WERI-Rb-1 (cell line): ENCODE measurements at places on chromosomes 1 and 21.

DNA sequence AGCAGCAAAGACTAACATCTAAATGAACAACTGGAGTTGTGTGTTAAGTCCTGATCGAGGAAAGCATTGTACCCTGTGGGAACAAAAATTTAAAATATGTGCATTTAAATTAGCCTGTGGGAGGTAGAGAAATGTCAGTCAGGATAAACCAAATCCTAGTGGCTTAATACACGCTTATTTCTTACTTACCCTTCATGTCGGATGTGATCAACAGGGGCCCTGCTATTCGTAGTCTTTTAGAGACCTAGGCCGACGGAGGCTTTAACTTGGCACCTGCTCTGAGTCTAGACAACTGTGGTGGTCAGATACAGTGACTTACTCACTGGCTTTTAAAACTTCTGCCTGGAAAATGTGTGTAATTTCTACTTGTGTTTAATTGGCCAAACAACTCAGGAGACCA is 10.2 kb downstream of the GSTM3 start:
- no peak for DNase-seq

DNA sequence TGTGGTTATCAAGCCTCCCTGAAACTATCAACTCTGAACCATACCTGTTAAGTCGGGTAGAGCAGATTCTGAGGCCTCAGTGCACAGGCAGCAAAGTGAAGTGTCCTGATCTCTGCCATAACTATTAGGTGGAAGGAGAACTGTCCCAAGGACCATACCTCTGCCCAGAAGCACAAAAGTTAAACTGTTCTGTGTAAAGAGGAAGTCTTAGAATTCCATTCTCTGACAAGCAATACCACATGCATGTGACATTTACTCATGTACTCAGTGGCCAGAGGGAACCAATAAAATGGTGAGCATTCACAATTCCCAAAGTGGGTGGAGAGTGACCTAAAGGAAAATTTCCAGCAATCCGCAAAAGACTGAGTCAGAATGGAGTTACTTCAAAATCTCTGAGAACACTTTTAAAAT is 61.0 kb downstream of the TOR3A start:
- DNase-seq = no peak

GRCh38 chr1:85245456-85245855 is 14.0 kb downstream of the C1orf52 start:
- no peak for DNase-seq

- DNase-seq = no peak
Observed at GRCh38 chr21:31993826-31994825, 121.3 kb downstream of the HUNK start.

GRCh38 chr1:58997060-58997411 is 213.2 kb upstream of the JUN start:
- DNase-seq = no peak

DNA sequence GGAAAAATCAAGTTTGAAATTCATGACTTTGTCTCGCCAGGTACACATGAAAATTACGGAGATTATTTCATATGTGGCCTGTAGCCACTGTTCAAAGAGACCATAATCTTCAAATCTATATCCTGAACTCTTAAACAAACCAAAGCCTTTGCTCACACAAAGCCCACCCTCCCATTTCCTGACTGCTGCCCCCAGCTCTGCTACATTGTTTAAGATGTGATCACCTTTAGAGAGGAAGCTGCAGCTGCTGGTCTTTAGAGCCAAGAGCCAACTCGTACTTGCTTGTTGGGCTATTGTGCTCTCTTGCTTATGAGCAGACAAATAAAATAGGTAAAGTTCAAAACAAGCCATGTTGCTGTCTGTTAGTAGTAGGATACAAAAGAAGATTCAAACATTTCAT is 71.9 kb downstream of the DTL start:
- no peak for DNase-seq

DNA sequence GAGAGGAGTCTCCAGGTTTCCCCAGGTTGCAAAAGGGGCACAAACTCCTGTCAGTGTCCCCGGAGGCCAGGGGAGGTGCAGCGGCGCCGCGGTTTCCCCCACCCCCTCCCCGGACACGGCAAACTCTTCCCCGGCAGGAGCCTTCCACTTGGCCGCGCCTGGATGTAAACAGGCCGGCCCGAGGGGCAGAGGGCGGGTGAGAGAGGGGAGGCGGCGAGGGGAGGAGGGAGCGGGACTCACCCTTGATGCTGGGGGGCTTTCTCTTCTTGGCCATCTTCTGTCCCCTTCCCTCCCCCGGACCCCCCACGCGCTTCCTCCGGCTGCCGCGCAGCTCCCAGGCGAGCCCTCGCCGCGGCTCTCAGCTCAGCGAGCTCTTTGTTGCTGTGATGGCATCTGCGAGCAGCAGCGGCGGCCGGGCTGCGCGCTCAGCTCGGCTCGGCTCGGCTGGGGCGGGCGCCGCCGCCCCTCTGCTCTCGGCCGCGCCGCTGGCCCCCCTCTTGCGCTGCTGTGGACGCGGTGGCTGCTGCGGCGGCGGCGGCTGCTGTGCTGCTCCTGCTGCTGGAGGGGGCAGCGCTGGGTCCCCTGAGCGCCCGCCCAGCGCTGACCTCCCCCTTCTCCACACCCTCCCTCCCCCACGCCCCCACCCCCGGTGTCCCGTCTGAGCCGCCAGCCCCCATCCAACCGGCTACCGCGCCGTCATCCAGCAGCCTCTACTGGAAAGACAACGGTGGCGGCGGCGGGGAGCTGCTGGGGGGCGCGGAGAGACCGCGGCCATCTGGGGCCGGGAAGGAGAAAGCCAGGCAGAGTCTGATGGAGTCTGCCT is 4.9 kb upstream of the SLC44A5 start:
- peak; percentile 74 for DNase-seq

DNA sequence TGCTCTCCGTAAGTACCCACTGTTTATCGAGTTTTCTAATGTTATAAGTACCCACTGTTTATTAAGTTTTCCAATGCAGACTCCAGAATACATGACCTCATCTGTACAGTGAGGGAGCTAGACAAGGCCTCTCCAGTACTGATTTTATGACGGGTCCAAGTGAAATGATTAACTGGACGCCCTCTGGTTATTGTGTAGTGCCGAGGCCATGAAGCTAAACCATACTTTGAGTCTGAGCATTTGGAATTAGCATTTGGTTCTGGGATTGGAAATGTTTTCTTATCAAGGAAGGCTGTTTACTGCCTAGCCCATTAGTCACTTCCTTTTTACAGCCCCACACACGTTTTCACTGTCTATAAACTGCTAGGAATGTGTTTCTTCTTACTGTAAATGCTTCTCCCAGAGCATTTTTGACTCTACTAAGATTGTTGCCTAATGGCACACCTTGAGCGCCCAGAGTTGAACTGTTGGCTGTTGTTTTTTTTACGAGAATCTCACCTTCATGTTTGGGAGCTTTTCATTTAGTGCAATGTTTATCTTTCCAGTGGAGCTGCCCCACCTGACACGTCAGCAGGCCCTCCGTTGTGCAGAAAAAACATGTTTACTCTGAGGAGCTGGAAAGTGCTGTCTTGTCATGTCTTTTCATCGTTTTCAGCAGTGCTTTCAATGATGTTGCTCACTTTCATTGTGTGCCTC is 26.9 kb downstream of the SPATA46 start:
- no peak for DNase-seq

- peak; percentile 64 for DNase-seq
Observed at GRCh38 chr1:10338047-10338446, 60.8 kb upstream of the PGD start.

GRCh38 chr1:151990856-151991198 is 2.8 kb downstream of the S100A10 start:
- DNase-seq = no peak

GRCh38 chr21:46297338-46298271 is 11.5 kb downstream of the YBEY start:
- no peak for DNase-seq

DNA sequence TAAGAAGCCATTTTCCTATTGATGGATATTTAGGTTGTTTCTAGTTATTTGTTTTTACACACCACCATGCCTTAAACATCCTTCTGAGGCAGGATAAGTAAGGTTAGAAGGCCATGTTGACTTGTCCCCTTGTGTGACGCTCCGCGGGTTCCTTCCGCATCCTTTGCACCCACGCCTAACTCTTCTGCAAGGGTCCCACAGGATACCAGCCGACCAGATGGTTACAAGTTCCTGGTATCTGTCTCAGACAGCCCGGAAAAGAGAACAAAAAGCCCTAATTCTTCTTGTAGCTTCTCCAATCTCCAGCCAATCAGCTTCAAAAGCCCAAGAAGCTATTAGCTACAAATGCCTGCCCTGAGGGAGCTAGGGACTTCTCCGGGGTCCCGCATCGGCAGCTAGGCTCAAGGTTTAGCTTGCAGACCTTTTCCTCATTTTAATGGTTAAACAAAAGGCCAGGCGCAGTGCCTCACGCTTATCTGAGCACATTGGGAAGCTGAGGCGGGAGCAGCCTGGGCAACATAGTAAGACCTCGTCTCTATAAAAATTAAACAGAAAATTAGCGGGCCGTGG is 4.9 kb upstream of the OTUD3 start:
- DNase-seq = no peak

- no peak for DNase-seq
Observed at GRCh38 chr1:197171531-197171930, 25.1 kb upstream of the ASPM start.

DNA sequence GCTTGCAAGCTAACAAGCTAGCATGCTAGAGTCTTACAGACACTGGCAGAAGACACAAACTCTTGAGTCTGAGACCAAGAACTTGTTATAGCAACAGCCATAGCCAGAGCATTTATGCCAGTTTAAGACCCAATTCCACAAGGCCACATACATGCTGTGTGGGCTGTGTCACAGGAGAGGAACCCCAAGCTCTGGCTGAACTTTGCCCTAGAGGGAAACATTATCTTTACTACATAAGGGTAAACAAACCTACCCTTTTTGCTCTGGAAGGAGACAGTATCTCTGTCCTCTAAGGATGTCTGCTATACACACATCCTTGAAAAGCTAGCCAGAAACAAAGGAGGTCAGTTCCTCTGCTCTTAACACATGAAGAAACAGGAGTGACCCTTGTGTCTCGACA is 70.3 kb downstream of the HSF2BP start:
- no peak for DNase-seq

GRCh38 chr1:98764485-98764884 is 103.0 kb downstream of the SNX7 start:
- DNase-seq = no peak

DNA sequence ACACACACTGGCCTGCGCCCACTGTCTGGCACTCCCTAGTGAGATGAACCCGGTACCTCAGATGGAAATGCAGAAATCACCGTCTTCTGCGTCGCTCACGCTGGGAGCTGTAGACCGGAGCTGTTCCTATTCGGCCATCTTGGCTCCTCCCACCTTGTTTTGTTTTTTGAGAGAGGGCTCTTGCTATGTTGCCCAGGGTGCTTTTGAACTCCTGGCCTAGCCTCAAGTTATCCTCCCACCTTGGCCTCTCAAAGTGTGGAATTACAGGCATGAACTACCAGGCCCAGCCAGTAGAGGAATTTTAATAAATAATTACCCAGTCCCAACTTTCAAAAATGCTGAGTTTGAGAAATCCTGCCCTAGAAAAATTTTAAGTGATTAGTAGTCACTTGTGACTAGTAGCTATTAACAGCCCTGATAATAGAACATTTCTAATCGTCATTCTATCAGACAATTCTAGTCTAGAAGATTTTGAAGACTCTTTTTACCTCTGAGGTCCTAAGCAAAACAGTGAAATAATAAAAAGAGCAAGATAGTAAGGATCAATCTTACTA is 30.9 kb upstream of the SLC35D1 start:
- no peak for DNase-seq

- no peak for DNase-seq
Observed at GRCh38 chr1:193730017-193730416, 543.6 kb upstream of the B3GALT2 start.

DNA sequence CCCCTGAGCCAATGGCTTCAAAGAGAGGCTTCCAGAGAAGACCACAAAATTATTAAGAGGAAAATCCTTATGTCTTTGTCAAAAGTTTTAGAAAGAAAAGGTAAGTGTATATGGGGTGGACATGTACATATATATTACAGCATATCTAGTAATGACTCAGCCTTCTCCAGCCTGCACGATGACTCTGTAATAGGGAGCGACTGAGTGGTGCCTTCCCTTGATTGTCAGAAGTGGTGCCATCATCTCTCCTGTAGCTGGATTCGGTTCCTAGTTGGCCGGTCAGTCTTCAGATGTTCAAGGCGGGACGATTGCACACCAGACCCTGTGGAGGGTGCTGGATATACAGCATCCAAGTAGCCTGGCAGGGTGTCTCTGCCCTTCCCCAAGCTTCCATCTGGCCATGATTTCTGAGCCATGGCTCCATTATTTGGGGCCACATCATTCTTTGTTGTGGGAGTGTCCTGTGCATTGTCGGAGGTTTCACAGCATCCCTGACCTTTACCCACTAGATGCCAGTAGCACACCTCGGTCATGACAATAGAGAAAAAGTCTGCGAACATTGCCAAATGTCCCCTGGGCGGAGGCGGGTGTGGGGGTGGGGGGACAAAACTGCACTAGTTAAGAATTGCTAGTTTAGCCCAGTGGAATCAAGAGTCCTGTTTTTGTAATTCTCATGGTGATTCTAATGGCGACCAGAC is 206.2 kb upstream of the KAZN start:
- no peak for DNase-seq
